ENCODE measurements at places on chromosomes 11 and 22.

GRCh38 chr22:42769574-42770447 is 49.1 kb upstream of the A4GALT start:
- no peak for DNase-seq

GRCh38 chr22:22213231-22213630 is 31.4 kb upstream of the VPREB1 start:
- DNase-seq, result no peak

DNA sequence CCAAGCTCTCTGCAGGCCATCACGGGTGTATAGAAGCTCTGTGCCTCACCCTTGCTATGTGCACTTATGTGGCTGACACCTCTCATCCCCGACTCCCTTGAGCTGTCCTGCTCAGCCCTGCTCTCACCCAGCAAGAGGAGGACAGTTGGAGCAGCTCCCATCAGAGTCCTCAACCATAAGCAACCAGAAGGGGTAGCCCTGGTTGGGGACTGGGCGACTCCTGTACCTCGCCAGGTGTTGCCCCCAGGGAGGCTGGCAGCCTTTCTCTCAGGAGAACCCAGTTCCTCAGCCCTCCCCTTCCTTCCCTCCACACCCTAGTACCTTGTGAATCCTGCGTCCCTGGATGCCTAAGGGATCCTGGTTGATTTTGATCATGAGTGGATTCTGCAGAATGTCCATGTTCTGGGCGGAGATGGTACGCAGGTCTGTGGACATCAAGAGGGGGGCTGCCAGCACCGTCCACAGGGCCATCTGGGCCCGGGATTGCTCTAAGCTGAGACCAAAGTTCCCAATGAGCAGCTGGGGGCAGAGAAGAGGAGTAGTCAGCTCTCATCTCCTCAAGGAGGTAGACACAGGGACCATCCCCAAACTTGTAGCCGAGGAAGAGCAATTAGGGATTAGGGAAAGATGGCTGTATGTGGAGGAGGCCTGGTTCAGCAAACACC is 8.0 kb downstream of the NAGA start:
- DNase-seq, result no peak

DNA sequence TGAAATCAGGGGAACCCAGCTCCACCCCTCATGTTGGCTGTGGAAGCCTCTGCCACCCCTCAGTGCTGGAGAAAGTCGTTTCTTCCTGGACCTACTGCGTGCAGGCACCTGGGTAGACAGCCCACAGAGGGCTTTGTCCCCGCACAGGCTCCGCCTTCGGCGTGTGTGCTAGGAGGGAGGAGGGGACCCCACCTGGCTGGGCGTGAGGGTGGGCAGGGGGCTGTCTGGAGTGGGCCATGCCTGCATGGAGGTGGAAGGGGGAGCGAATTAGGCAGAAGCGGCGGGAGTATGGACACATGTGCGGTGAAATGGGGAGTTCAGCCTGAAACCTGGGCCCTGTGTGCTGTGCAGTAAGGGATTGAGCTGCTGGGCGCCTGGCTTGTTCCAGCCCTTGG is 49.3 kb downstream of the FBLN1 start:
- DNase-seq, result no peak

DNA sequence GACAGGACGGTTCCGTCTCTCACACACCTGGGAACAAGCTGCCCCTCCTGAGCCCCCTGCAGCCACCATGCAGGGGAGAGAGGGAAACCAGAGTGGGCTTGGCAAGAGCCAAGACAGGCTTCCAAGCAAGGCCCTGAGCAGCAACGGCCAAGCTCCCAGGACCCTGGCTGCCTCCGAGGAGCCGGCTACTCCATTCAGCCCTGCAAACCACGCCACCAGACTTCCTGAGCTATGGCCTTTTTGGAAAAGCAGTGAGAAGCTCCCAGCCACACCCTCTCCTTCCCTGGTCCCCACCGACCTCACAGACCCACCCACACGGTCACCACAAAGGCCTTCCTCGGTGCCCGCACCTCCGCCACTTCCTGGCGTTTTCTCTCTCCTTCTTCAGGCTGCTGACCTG is 479.0 kb downstream of the BRD1 start:
- DNase-seq, result no peak

GRCh38 chr22:32517921-32518320 is 43.3 kb downstream of the FBXO7 start:
- DNase-seq, result no peak

- DNase-seq, result no peak
Observed at GRCh38 chr11:32366666-32367065, 68.7 kb downstream of the WT1 start.

DNA sequence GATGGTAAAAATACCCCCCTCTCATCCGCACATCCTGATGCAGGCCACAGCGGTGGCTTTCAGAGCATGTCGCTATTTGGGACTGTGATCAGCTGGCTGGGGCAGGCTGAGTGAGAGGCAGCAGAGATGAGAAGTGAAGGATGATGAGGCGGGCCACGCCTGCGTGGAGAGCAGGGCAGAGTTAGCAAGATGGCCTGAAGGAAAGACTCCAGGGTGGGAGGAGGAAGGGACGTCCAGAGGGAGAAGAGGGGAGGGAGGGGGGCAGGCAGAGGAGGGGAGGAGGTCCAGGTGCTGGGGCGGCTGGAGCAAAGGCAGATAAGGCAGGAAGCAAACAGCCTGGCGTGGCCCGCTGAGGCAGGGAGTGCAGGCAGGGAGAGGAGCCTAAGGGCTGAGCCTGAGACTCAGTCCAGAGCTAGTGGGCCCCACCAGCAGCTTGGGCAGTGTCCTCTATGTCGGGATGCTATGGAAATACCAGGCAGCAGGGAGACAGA is 29.1 kb downstream of the LRFN4 start:
- DNase-seq, result no peak

- no peak for DNase-seq
Observed at GRCh38 chr11:23840872-23841271, 656.0 kb upstream of the LUZP2 start.

GRCh38 chr11:129237880-129238638 is 45.9 kb upstream of the ARHGAP32 start:
- no peak for DNase-seq

DNA sequence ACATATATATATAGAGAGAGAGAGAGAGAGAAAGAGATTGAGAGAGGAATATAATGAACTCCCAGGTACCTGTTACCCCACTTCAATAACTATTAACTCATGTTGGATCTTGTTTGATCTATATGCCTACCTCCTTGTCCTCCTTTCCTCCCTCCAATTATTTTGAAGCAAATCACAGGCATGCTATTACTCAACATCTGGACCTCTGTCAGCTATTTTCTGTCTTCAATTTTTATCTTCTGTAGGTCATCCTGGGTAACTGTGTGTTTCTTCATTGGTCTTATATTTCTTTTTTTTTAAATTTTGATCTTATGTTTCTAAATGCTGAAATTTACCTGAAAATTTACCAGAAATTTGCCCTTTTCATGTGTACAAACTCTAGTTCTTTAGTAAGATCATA is 24.8 kb downstream of the UVRAG start:
- DNase-seq, result no peak

DNA sequence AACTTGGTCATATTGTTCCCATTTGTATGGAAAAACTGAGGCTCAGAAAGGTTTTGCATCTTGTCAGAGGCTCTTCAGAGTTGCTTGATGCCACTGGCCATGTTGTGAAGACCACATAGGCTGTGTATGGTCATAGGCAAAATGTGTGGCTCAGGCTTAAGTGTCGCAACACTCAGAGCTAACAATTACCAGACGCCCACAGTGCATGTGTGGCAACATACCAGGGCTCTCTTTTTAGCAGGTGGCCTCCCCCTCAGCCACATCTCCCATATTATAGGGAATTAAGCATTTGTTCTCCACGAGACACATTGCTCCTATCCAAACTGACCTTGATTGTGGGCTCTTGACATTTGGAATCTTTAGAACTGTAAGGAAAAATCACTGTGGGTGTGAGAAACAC is 802.5 kb downstream of the DLG2 start:
- no peak for DNase-seq

DNA sequence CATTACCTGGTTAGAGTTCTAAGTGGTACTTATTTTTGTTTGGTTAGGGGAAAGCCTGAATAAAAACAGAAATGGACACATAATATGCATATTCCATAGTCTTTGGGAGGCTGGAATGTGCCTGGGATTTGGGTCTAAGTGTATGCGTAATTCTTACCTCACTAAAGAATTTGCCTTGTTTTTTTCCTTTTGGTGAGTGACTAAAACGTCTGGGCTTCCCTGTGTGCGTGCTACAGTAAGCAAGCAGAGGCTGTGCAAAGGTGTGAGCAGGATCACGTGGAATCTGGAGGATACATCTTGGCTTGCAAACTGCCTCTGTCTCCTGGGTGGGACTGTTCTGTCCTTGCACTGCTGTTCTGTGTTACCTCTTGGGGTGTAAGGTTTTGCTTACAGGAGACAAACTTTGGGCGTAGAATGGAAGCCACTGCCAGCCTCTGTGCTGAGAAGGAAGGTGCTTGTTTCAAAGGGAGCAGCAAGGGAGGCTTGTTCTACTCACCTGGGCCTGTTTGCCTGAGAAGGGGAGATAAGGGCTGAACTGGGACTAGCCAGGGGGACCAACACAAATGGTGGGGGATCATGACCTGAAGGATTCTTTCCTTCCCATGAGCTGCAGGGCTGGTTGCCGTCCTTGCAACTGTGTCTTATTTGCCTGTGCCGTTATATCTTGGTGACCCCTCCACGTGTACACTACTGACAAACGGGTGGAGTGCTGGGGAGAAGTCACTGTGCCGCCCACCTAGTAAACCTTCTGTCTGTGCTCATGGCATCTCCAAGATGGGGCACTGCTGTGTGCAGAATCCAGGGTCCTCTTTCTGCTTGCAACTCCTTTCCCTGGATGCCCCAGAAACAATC is 4.5 kb downstream of the NEAT1 start:
- no peak for DNase-seq

DNA sequence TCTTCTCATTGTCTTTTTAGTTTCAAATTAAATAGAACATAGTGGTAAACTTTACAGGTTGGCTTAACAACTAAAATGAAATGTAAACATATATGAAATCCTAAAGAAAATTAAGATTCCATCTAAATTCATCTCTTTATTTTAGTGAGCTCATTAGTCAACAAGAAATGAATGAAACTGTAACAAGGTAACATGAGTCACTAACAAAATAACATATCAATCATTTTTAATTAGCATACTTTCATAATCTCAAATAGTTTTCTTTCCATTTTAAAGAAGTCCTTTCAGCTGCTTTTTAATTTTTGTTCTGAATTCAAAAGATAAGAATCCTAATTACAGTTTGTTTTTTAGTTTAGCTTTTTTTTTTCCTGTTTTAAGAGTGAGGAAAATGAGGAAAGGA is 688.6 kb upstream of the TENM4 start:
- no peak for DNase-seq

DNA sequence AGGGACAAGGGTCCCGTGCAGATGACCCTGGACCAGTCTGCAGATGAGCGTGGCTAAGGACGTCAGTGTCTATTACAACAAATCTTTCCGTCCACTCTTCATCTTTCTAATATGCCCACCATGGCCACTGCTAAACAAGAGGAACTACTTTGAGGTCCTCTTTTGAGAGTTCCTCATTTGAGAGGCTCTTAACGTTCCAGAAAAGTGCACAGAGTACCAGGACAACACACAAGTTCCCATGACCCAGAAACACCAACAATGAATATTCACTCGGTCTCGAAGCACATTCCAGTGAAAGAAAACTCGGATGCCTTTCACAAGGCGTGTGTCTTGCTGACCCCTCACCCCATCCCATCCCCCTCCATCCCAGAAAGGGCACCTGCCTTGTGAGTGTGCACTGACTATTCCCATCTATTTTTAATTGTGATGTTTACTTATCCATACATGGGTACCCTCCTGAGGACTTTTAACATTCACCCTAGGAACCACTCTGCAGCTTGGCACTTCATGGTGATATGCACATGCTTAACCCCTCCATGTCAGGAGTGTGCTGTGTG is 157.0 kb downstream of the SHANK2 start:
- DNase-seq, result no peak

GRCh38 chr11:119523539-119524157 is 100.7 kb upstream of the THY1 start:
- DNase-seq, result no peak

DNA sequence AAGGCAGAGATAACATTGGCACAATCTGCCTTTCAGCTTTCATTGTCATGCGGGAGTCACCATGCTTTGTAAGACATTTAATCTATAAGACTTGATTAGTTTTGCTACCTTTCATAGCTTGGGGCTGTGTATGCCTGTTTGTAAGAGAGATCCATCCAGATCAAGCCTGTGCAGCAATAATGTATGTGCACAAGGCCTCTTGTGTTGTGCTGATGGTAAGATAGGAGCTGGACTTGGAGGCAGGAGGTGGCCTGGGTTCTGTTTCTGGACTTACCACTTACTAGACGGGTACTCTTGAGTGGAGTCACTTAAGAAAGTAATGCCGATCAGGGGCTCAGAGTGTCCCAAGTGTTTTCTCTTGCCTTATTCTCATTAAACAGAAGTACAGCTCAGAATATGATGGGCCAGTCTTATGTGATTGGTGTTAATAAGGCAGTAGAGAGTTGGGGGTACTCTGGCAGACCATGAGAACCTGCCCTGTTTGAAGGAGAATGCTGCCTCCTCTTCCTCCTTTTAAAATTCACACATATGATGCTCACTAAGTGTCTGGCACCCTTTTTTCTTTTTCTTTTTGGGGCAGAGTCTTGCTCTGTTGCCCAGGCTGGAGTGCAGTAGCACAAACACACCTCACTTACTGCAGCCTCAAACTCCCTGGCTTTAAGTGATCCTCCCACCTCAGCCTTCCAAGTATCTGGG is 30.9 kb downstream of the PTPRJ start:
- no peak for DNase-seq

DNA sequence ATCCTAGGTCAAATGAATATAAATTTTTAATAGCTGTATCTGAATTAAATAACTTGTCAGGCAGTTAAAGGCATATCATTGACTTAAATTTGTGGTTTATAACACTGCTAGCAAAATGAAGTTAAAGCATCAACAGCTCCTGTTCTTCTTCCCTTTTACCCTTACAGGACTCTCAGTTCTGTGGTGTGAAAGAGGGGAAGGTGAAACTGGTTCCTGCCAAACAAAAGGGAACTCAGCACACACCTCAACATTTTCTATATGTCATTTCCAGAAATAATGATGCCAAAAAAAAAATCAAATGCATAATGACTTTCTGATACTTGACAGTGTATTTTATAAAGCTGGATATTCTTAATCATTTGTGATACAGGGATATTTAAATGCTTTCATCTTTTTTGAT is 21.2 kb downstream of the ARL14EP start:
- no peak for DNase-seq

- DNase-seq, result no peak
Observed at GRCh38 chr11:106231591-106231990, 154.1 kb downstream of the AASDHPPT start.

GRCh38 chr11:64762277-64762673 is 2.5 kb upstream of the PYGM start:
- DNase-seq, result no peak

- DNase-seq, result no peak
Observed at GRCh38 chr22:29108137-29108536, 35.3 kb downstream of the KREMEN1 start.
